ENCODE measurements at places on chromosomes 6 and 20. TPM values are rescaled to one million over a fixed set of nuclear protein-coding genes. Genes with fewer than 3 reads are reported as not detected.

- peaks cover 22% of the 10 kb centered on the region for H3K4me1 ChIP-seq
- H3K4me3 ChIP-seq, result no peak overlapping the region
- H3K36me3 ChIP-seq, result no peaks in the 10 kb centered on the region
Observed at GRCh38 chr20:43988867-43989266, 74.2 kb downstream of the TOX2 start.

GRCh38 chr6:158567152-158567551 lies 7.3 kb downstream of the TMEM181 start:
- H3K4me3 ChIP-seq, result no peak overlapping the region
- H3K36me3 ChIP-seq, result no peaks in the 10 kb centered on the region
- H3K4me1 ChIP-seq, result peaks cover 41% of the 10 kb centered on the region
- H3K27me3 ChIP-seq, result peaks cover 17% of the 10 kb centered on the region

- DNase-seq, result no peak
- H3K36me3 ChIP-seq, result peaks cover 52% of the 10 kb centered on the region
- no peak overlapping the region for H3K27ac ChIP-seq
- H3K4me1 ChIP-seq, result no peaks in the 10 kb centered on the region
- peaks cover 6% of the 10 kb centered on the region for H3K27me3 ChIP-seq
Observed at GRCh38 chr20:3864518-3864917, 17.9 kb downstream of the MAVS start.

The PLN gene
- not detected for total RNA-seq

DNA sequence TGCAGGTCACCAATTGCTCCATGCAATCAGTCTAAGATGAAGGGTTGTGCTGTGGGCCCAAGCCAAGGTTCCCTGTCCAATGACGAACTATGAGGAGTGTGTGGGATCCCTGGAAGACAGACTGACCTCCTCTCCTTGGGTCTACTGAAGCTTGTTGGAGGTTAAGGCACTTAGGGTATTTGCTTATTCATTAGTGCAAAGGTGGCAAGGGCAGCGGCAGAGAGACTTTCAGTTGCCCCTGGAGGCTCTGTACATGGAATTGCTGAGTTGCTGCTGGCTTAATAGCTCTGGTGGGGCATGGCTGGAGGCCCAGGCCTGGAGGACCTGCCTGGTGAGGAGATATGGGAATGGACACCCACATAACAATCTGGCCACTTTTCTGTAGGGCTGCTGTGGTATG lies 29.8 kb upstream of the CST5 start:
- no peaks in the 10 kb centered on the region for H3K27me3 ChIP-seq
- no peaks in the 10 kb centered on the region for H3K36me3 ChIP-seq
- DNase-seq, result no peak
- no peaks in the 10 kb centered on the region for H3K4me1 ChIP-seq

- no peak overlapping the region for H3K4me3 ChIP-seq
- H3K27me3 ChIP-seq, result no peaks in the 10 kb centered on the region
- DNase-seq, result no peak
- no peaks in the 10 kb centered on the region for H3K36me3 ChIP-seq
- H3K27ac ChIP-seq, result no peak overlapping the region
Observed at GRCh38 chr20:56788671-56789610, 159.8 kb downstream of the TFAP2C start.

DNA sequence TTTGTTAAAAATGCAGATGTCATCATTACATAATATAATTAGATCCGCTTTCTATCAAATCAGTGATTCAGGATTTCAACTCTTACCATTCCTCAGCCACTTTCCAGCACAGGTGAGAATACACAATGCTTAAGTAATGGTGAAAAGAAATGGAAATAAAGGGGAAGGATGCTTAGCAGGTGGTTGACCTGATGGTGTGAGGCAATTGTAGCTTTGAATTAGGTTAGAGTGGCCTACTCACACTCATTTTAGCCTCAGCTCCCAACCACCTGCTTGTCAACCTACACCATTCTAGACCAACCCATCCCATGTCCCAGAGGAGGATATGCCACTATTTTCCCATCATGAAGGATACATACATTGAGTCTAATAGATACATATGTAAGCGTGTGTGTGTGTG lies 138.1 kb downstream of the DNAH8 start:
- H3K27me3 ChIP-seq, result no peaks in the 10 kb centered on the region
- no peak overlapping the region for H3K27ac ChIP-seq
- DNase-seq, result no peak
- no peaks in the 10 kb centered on the region for H3K4me1 ChIP-seq
- no peaks in the 10 kb centered on the region for H3K36me3 ChIP-seq

GRCh38 chr6:130337534-130337933 lies 28.3 kb upstream of the TMEM200A start:
- H3K36me3 ChIP-seq, result no peaks in the 10 kb centered on the region
- no peak for DNase-seq
- H3K4me1 ChIP-seq, result peaks cover 5% of the 10 kb centered on the region
- H3K4me3 ChIP-seq, result no peak overlapping the region

DNA sequence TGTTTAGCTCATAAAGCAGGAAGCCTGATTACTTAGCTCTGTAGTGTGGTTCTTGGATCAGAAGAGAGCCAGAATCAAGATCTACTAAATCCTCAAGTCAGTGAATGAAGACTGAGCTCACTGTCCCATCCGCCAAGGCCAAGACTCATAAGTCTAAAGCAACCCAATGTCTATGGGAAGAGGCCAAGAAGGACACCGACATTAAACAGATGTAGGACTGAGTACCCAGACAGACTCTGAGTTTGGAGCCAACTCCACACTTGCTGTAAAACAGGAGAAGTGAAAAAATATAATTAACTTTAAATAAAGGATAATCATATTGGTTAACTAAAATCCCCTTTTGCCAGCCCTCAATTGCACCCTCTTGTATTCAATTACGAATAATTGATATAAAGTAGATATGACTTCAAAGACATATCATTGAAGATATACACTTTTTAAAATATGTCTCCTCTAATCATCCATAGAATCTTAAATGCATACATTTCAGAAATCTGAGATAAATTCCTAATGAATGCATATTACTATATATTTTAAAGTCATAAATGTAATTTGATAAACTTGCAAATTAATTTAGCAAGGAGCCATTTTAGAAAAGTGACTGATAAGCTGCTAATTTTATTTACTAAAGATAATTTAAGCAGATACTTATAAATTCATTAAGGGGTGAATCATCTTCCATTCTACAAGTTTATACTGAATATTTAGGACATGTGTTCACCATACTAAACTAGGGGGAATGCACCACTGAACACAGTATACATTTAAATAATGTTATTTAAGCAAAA lies 617.0 kb upstream of the ARID1B start:
- H3K27ac ChIP-seq, result no peak overlapping the region
- H3K4me3 ChIP-seq, result no peak overlapping the region
- H3K27me3 ChIP-seq, result no peaks in the 10 kb centered on the region
- H3K4me1 ChIP-seq, result peaks cover 10% of the 10 kb centered on the region

DNA sequence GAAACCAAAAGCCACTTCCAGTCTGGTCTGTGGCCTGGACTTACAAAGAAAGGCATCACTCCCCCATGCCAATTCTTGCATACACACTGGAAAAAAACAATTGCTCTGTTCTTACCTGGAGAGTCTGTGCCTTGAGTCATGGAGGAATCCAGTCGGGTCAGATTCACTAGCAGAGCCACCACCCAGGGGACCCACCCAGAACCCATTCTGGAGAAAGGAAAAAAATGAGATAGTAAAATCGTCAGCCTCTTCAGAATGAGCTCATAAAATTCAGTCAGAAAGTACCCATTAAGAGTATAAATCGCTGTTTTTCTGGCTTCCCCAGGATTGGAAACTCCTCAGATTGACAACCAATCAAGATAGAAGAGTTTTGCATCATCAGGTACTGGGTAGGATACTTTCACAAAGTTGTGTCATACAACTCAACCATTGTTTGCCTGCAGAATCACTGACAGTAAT lies at the start of gene HLA-DOB:
TSS of gene HLA-DOB (minus strand) at position 257 of the 459 bp plus-strand sequence. CDS start at position 206, 51 bp downstream.
- H3K27me3 ChIP-seq, result peaks cover 1% of the 10 kb centered on the region
- no peaks in the 10 kb centered on the region for H3K36me3 ChIP-seq
- H3K4me3 ChIP-seq, result no peak within 1 kb of the TSS
- no peak for DNase-seq

GRCh38 chr6:74114428-74114827 lies 418.4 kb downstream of the CD109 start:
- no peaks in the 10 kb centered on the region for H3K27me3 ChIP-seq
- H3K4me1 ChIP-seq, result peaks cover 8% of the 10 kb centered on the region
- no peaks in the 10 kb centered on the region for H3K36me3 ChIP-seq
- no peak overlapping the region for H3K27ac ChIP-seq

- no peak overlapping the region for H3K27ac ChIP-seq
- DNase-seq, result no peak
- no peak overlapping the region for H3K4me3 ChIP-seq
- no peaks in the 10 kb centered on the region for H3K36me3 ChIP-seq
Observed at GRCh38 chr6:169342710-169343109, 89.1 kb upstream of the THBS2 start.

DNA sequence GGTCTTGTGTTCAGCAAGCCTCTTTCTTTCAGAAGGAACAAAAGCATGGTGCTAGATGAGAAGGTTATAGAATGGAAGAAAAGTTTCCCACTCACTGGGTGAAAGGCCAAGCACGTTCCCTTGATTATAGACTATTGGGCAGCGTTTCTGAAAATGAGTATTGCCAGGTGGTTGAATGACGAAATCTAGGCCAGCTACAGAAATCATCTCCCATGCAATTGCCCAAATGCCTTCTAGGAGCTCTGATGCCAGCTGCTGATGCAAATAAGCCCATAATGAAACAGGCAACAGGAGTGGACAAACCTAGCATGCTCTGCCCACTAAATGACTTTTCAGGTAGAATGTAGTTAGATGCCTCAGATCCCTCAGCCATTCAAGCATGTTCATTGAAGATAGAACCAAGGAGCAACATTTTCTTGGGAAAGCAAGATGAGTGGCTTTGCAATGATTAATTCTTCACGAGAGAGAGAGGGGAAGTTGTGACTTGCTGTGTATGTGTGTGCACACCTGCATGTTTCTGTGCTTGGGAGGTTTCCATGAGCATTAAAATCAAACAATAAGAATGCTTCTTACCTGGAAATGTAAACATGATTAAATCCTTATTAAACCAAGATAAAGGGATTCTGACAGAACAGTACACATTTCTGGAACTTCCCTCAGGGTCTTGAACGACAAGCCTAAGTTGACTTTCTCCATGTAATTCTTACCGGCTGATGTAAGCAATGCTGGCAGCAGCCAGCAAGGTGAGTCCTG lies 43.6 kb downstream of the ADTRP start:
- no peak overlapping the region for H3K27ac ChIP-seq
- no peaks in the 10 kb centered on the region for H3K36me3 ChIP-seq
- peaks cover 4% of the 10 kb centered on the region for H3K4me1 ChIP-seq
- H3K4me3 ChIP-seq, result no peak overlapping the region
- peaks cover 5% of the 10 kb centered on the region for H3K27me3 ChIP-seq

DNA sequence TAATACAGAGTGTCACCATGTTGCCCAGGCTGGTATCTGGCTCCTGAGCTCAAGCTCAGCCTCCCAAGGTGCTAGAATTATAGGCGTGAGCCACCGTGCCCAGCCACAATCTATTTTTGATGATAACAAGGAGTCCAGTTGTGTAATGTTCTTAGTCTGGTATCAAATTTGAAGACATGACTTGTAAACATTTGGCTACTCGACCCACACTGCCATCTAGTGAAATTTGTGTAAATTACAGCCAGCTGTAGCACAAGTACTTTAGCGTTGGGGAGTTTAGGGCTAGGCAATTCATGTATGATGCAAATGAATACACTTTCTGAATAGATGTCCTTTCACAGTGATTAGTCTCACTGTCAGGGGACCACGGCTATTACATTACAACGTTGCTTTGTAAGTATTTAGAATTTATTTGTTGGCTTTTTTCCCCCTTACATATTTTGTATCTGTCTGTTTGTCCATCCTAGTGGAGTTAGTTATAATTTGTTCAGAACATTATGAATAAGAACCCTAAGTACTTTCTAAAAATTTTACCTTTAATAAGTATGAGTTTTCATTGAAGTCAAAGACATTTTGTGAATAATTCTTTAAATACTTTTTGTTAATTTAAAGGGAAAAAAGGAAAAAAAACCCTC lies 139.7 kb downstream of the PRDM13 start:
- peak; percentile 57 for DNase-seq
- no peaks in the 10 kb centered on the region for H3K36me3 ChIP-seq
- no peaks in the 10 kb centered on the region for H3K27me3 ChIP-seq

GRCh38 chr20:44166477-44166876 lies 20.5 kb downstream of the JPH2 start:
- H3K4me3 ChIP-seq, result no peak overlapping the region
- H3K36me3 ChIP-seq, result no peaks in the 10 kb centered on the region
- H3K27ac ChIP-seq, result no peak overlapping the region
- H3K4me1 ChIP-seq, result peaks cover 34% of the 10 kb centered on the region
- peaks cover 5% of the 10 kb centered on the region for H3K27me3 ChIP-seq
- DNase-seq, result no peak

The FBXO9 gene
- total RNA-seq, result 61.5 TPM

The IYD gene
- total RNA-seq, result not detected

DNA sequence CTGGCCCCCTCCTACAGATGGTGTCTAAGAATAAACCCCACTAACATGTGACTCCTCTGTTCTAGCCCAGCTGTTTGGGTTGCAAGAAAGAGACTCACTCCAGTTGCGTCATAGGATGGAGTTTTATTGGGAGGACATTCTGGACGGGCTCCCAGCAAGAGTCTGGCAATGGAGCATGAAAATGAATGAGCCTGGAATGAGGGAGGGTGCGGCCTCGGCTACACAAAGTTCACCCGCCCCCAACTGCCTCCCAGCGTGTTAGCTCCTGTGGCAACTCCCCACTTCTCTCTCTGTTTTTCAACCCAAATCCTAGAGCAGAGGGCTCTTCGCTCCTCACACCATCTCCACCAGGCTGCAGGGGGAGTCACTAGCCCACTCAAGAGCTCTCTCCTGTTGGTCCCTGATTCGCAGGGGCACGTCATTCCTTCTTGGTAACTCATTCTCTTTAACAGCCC lies 5.1 kb upstream of the ADAM33 start:
- DNase-seq, result no peak
- peaks cover 3% of the 10 kb centered on the region for H3K27me3 ChIP-seq
- no peak overlapping the region for H3K27ac ChIP-seq

The CNR1 gene
- 2.0 TPM for total RNA-seq

DNA sequence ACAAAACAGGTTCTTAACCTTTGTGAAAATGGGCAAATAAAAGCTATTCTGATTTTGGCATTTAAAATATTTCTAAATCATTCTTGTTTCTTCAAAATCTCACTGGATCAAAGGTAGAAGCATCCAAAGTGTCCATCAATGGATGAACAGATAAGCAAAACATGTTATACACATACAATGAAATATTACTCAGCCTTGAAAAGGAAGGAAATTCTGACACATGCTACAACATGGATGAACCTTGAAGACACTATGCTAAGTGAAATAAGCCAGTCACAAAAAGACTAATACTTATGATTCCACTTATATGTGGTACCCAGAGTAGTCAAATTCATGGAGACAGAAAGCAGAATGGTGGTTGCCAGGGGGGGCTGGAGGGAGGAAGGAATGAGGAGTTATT lies 45.9 kb downstream of the SNX14 start:
- peaks cover 30% of the 10 kb centered on the region for H3K36me3 ChIP-seq
- no peak for DNase-seq
- H3K4me1 ChIP-seq, result no peaks in the 10 kb centered on the region
- H3K27me3 ChIP-seq, result peaks cover 2% of the 10 kb centered on the region
- no peak overlapping the region for H3K27ac ChIP-seq
